ENCODE measurements at places on chromosomes 4 and X.

DNA sequence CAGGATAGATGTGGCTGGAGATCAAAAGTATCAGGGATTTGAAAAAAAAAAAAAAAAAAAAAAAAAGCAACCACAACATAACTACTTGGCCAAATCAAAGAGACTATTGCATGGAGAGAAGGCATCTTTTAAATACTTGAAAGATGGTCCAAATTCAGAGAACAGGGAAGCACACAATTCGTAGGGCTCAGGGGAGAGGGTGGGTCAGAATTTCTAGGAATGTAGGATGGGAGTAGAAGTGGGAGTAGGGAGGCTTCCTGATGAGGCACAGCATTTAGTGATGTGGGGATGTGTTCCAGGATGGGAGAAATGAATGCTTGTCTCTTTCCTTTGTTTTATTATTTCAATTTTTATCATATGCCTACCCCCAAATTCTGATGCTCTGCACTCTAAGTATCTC is 36.3 kb downstream of the RTL3 start:
- no peak for DNase-seq

GRCh38 chr4:25098964-25099891 is 61.0 kb downstream of the SEPSECS start:
- DNase-seq, result no peak

- DNase-seq, result no peak
Observed at GRCh38 chr4:21954916-21955315, 6.3 kb upstream of the KCNIP4 start.

DNA sequence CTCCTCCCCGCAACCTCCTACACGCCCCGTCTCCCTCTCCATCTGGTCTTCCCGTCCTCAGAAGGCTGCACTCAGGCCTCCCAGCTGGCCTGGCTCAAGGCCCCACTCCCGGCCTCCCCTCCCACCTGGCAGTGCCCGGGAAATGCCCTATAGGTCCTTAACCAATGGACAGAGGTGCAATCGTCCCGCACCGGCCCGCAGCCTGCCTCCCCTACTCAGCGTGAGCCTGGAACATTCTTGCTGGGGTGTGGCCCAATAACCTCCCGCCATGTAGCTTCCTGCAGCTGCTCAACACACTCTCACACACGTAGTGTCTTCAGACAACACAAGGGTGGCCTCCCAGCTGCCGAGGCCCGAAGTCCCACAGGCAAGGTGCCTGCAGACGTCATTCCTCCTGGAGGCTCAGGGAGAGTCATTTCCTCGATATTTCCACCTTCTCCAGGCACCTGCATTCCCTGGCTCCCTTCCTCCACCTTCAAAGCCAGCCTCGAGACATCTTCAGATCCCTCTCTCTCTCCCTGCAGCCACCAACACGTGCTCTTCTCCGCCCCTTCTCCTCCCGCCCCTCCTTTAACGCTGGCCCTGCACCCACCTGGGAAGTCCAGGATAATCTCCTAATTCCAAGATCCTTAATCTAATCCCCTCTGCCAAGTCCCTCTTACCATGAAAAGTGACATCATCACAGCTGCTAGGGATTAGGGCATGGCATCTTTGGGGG is 56.2 kb downstream of the ADRA2C start:
- DNase-seq, result no peak

DNA sequence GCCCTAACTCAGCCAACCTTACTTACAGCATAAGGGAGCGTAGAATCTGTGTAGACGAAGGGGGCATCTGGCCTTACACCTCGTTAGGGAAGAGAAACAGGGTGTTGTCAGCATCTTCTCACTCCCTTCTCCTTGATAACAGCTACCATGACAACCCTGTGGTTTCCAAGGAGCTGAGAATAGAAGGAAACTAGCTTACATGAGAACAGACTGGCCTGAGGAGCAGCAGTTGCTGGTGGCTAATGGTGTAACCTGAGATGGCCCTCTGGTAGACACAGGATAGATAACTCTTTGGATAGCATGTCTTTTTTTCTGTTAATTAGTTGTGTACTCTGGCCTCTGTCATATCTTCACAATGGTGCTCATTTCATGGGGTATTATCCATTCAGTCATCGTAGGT is 14.6 kb downstream of the PLP1 start:
- no peak for DNase-seq

DNA sequence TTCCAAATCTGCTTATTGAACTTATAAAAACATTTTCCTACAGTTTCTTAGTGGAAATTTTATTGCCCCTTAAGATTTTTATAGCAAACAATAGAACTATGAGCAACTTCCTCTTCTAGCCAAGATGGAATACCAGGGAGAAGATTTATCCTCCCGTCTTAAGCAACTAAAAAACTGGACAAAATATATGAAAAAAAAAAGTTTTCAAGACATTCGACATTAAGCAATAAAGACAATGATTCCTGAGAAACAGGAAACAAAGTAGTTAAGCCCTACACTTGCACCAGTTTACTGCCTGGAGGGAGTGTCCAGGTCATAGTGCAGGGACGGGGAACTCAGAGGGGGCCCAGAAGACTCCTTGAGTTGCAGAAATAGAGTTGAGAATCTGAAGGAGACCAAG is 516.1 kb upstream of the DIPK2B start:
- no peak for DNase-seq

GRCh38 chr4:793093-793861 is 32.7 kb downstream of the CPLX1 start:
- no peak for DNase-seq

GRCh38 chrX:129663171-129663570 is 8.4 kb upstream of the APLN start:
- DNase-seq, result no peak

- no peak for DNase-seq
Observed at GRCh38 chr4:149120331-149121022, 678.3 kb upstream of the NR3C2 start.

DNA sequence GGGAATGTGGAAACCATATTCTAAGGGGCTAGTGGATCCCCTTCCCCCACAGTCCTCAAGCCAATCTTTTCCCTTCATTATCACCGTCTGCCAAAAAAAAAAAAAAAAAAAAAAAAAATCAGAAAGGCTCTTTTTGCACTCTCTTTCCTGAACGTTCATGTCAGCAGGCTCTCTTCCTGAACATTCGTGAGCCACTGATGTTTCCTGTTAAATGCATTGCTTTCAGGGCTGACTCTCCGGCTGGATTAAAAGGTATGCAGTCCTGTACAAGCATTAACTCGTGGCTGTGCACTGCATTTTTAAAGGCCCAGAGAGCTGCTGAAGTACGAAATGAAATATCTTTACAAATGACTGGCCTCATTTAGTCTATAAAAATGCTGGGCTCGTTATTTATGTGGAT is 34.0 kb upstream of the TSPAN5 start:
- DNase-seq, result no peak

GRCh38 chrX:54182194-54182863 is 725 bp downstream of the FAM120C start:
- DNase-seq, result peak; percentile 17

- no peak for DNase-seq
Observed at GRCh38 chrX:32571579-32571978, 639.8 kb downstream of the DMD start.

- no peak for DNase-seq
Observed at GRCh38 chr4:95529946-95530345, 18.8 kb downstream of the UNC5C start.

- DNase-seq, result no peak
Observed at GRCh38 chr4:72814241-72814640, 245.2 kb upstream of the ADAMTS3 start.

GRCh38 chrX:152822383-152823086 is 8.0 kb downstream of the CETN2 start:
- no peak for DNase-seq

DNA sequence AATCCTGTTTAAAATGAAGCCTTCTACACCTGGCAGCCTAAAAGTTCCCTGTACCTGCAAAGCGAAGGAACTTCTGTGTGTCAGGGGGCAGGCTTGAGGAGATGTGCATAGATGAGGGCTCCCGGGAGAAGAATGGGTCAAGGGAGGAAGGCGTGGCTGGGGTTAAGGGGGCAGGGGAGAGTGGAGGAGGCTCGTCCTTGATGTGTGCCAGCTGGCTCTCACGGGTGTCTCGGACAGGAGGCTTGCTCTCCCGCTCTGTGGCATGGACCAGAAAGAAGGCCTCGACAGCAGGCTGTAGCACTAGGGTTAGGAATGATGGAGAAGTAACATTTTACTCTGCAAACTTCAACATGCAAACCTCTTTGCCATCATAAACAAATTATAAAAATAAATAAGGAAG is 104.6 kb upstream of the HSD17B10 start:
- DNase-seq, result no peak

GRCh38 chrX:6849716-6850414 is 297.6 kb upstream of the STS start:
- no peak for DNase-seq

DNA sequence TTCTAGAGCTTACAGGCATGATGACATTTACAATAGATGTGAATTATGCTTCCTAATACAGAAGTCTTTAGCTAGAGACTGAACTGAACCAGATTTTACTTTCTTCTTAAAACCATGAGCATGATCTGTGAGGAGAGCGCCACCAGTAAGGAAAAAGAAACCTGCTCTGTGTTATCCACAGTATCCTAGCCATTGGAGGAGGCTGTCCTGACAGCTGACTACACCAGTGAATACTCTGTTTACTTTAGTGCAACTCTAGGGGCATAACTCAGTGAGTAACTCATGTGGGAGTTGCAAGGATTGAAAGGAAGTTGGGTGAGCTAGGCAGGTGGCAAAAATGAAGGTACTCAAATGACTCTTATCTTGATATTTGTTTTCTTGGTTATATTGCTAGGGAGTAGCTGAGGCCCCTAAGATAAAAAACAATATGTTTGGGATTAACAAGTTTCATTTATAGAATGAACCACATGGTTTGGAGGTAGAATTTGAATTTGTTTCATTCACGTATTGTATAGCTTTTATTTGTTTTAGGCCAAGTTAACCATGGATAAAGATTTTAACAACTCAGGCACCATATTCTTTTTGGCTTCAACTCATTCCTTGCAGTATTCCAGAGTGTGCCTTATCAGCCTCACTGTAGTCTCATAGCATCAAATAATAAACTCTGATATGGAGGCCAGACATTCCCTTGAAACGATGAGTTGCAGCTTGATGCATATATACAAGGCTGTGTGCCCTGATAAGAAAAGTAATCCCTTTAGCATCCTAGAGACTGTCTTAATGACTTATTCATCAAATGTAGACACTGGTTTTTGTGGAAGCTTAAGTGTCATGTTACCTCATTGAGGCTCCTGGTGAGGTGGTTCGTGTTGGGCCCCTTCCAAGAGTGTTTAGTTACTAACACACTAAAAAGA is 2.5 kb downstream of the BMP3 start:
- no peak for DNase-seq

GRCh38 chr4:16116019-16116418 is 32.2 kb upstream of the PROM1 start:
- no peak for DNase-seq

- DNase-seq, result no peak
Observed at GRCh38 chrX:30814978-30815377, 74.1 kb downstream of the TAB3 start.

DNA sequence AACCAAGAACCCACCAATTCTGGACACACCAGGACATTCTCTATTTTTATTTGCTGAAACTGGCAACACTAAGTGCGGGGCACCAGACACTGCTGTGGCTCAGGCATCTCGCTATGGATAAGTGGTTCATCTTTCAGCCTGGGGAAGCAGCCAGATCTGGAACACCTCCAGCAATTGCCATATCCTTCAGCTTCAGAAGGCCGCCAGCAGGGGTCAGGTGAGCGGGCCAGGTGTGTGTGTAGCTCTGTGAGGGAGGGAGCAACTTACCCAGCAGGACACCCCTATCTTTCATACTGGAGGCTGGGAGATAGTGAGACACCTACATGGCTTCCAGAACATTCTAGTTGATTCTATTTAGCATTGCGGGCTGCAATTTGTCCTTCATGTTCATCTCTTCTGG is 57.0 kb upstream of the GBA3 start:
- no peak for DNase-seq

- DNase-seq, result no peak
Observed at GRCh38 chr4:48945981-48946380, 39.4 kb upstream of the OCIAD2 start.

DNA sequence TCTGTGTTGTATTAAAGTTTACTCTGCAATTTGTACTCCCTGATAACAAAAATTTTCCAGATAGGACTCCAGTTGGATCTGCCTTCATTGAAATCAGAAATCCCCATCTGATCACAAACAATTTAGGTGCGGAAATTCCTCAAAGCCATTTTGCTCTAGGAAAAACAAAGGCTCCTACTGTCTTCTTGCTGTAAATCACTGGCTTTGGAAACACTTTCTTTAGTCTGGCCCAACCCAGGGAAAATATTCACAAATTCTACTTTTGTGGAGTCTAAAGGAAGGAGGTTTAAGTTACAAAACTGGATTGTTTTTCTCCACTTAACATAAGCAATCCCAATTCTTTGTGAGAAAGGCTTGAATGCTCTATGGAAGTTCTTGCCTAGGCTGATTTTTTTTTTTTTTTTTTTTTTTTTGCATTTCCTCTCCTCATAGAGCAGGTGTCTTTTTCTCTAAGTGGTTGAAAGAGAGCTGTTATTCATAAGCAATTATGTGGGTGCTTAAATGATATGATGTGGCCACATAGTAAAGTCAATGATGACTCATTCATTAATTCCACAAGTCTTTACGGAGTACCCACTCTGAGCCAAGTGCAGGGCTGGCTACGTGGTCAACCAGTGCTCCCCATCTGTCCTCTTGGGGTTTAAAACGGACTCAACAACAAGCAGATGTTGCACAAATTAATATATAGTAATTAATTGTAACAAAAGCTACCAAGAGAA is 261.4 kb downstream of the LDB2 start:
- DNase-seq, result no peak

DNA sequence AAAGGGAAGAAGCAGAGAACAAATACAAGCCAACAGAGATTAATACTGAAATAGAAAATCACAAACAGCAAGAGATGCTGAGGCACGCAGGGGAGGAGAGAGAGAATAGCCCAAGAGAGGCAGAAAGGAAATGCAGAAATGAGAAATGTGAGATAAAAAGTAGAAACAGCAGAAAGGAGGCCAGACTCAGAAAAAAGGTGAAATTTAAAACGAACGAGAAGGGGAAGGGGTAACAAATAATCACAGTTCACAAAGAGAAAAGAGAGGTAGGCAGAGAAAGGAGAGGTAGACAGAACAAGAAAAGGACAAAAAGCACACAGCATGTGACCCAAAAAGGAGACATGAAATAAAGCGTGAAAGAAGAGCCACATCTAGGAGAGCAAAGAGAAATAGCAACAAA is 264.4 kb downstream of the CHIC1 start:
- no peak for DNase-seq

DNA sequence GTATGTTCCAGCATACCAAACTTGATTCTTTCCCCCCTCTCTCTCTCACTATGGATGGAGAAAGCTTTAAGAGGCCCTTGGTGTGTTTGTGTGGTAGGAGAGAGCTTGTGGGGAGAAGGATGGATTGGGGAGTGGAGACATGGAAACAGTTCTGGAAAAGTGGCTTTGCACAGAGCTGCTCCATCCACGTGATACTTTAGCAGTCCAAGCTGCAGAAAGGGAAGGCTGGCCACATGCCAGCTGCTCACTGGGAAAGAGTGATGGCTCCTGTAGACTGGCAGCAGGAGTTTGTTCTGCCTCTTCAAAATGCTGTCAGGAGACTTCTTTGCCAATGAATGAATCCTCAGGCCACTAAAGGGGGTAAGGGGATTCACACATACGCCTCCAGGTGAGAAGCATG is 21.7 kb upstream of the SEC24B start:
- no peak for DNase-seq
